ENCODE measurements at places on chromosomes 5 and 9. TPM values are rescaled to one million over a fixed set of nuclear protein-coding genes. Genes with fewer than 3 reads are reported as not detected.
A peak's percentile ranks its signal among the peaks of the same experiment; 100 is the strongest.

The RNF145 gene
- polyA plus RNA-seq: 79.8 TPM

The GFI1B gene
- not detected for polyA plus RNA-seq

The IFNA13 gene
- polyA plus RNA-seq: not detected

The PLCXD3 gene
- polyA plus RNA-seq: not detected

The SLC9A3 gene
- 0.85 TPM for polyA plus RNA-seq

The PCDHGA7 gene
- polyA plus RNA-seq: 0.14 TPM

GRCh38 chr9:12425878-12426864 is 267.0 kb upstream of the TYRP1 start:
- no peak for DNase-seq

GRCh38 chr9:12648925-12649324 is 44.3 kb upstream of the TYRP1 start:
- no peak for DNase-seq

DNA sequence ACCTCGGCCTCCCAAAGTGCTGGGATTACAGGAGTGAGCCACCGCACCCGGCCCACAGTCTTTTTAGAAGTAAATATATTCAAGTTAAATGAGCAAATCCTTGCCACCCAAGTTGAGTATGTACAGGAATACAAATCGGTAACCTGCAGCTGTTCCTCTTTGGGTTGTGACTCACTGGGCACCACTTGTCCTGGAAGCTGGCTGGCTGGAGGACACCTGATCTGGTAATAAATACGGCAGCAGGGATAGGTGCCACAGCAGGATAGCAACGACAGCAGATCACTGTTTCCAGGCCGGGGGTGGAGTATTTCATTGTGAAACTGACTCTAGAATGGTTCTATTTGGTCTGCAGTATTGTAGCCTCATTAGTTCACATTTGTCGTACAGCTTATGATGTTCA is 35.7 kb upstream of the SLC36A2 start:
- DNase-seq: no peak

GRCh38 chr9:123337971-123338370 is 18.0 kb upstream of the CRB2 start:
- no peak for DNase-seq

DNA sequence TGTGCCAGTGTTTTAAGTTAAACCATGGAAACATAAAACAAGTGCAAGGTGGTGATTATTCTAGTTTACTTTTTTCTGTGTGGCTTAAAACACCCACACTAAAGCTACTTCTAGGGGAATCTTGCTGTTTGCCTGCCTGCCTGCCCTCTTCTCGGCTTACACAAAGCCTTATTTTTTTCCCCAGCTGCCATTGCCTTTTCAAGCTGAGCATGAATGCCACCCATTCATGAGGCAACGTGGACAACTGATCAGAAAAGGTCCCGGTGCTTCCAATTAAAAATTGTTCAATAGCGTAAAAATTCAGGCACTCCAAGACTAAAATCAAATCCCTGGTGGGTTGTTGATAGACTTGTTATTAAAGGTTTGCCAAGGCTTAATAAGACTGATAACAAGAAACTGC is 401.4 kb downstream of the TMEM161B start:
- no peak for DNase-seq

DNA sequence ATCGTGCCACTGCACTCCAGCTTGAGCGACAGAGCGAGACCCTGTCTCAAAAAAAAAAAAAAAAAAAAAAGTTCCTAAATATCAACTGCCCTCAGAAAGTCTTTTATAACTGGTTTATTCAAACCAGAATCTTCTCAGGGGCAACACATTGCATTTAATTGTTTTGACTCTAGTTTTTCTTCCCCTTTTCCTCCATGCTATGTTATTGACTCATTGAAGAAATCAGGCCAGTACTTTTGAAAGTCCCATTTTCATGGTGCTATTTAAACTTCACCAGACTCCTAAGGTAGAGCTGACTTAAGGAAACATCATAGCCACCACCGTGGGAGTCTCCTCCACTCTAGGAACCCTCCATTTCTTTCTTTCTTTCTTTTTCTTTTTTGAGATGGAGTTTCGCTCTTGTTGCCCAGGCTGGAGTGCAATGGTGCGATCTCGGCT is 83.1 kb upstream of the IL6ST start:
- DNase-seq: no peak

DNA sequence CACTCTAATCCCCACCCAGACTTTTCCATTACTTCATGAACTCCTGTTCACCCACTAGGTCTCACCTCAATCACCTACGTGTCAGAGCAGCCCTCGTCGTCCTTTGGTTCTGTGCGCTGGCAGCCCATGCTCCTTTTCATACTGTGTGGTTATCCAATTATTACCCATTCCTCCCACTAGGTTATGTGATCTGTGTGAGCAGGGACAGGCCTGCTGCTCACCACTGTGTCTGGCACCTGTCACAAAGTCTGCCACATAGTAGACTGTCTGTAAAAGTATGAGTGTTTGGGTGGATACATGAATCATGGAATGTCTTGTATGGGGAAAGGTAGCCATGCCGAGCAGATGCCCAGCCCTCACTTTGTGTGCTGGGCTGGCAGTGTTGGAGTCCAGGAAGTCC is 12.1 kb upstream of the SMAD5 start:
- DNase-seq: no peak

- DNase-seq: no peak
Measured at GRCh38 chr9:95155220-95155619, 162.3 kb downstream of the FANCC start.

- no peak for DNase-seq
Measured at GRCh38 chr5:92887254-92887653, 693.8 kb downstream of the NR2F1-AS1 start.

- no peak for DNase-seq
Measured at GRCh38 chr9:94554439-94555331, at the start of gene PCAT7. PCAT7 (plus strand) TSS chr9:94555083.

DNA sequence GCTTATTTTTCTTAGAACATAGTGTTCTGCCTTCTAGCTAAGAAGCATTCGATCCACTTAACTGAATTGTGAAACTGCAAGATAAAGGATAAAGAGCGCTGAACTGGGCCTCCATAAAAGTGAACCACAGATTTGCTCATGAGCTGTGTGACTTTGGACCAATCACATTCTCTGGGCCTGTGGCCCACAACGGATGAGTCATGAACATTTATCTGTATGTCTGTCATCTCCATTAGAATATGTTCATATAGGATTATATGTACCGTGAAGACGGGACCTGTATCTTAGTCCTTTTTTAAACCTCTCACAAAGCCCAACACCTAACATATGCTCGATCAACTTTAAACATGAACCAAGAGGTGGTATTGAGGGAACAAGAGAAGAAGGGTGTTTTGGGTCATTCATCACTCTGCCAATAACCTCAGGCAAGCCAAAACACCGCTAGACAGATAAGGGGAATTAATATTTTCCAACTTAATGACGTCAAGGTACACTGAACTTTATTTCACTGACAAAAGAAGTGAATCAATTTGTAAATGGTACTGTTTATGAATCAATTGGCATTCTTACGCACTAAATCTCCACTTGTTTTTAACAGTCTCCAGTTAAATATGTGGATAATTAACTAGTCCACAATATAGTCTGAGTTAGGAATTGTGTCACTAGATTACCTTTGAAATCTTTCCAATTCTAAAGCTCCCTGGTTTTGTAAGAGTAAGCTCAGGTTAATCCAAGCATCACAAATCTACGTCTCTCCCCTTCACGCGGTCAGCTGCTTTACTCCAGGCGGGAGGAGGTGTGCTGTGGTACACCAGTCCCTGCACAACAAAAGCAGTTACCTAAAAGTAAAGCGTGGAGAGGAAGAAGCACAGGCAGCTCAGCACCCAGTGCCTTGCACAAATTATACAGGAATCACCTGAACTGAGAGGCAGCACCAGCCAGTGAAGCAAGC is 1.6 kb downstream of the TMEM245 start:
- no peak for DNase-seq

DNA sequence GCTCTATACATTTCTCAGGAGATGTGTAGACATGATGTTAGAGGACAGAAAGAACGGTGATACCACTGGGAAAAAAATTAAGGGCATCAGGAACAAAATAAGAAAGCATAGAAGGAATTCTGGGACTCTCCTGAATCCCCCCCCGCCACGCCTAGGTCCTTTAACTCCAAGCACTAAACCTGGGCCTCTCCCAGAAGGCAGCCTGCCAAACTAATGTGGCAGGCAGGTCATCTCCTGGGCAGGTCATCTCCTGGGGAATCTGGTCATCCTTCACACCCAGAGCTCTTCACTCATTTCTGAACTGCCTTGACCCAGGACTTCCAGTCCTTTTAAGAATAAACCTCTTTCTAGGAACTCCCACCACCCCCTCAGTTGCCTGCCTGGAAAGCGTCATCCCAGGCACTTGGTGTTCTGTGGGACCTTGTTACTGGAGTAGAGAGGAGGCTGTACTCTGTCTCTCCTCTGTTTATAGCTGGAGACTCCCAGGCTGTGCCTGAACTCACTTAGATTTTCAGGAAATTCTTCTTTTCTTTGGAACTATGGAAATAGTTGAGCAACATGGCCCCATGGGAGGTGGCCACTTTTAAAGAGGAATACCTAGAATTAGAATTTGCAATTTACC is 24.1 kb downstream of the PSAT1 start:
- DNase-seq: no peak

DNA sequence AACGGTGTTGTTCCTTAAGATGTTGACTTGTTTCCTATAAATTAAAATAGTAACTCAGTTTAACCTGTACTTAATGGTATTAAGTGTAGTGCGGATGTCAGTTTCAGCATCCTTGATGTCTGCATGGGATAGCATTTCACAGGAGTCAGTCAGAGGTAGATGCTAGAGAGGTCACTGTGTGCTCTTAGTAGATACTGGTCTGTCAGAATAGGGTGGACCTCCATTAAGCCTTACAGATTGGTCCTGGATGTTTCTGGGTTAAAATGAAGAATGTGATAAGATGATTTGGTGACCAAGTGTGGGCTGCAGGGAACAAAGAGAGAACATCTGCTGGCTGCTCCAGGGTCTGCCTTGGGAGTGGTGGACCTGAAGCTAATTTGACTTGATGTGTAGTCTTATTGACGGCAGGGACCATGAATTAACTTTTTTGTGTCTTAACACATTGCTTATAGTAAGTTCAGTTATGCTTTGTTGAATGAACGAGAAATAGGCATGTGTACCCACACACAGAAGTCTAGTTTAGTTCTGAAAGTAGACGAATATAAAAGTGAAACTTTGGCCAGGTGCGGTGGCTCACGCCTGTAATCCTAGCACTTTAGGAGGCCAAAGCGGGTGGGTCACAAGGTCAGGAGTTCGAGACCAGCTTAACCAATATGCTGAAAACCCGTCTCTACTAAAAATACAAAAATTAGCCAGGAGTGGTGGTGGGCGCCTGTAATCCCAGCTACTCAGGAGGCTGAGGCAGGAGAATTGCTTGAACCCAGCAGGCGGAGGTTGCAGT is 12.5 kb downstream of the RAB24 start:
- no peak for DNase-seq

DNA sequence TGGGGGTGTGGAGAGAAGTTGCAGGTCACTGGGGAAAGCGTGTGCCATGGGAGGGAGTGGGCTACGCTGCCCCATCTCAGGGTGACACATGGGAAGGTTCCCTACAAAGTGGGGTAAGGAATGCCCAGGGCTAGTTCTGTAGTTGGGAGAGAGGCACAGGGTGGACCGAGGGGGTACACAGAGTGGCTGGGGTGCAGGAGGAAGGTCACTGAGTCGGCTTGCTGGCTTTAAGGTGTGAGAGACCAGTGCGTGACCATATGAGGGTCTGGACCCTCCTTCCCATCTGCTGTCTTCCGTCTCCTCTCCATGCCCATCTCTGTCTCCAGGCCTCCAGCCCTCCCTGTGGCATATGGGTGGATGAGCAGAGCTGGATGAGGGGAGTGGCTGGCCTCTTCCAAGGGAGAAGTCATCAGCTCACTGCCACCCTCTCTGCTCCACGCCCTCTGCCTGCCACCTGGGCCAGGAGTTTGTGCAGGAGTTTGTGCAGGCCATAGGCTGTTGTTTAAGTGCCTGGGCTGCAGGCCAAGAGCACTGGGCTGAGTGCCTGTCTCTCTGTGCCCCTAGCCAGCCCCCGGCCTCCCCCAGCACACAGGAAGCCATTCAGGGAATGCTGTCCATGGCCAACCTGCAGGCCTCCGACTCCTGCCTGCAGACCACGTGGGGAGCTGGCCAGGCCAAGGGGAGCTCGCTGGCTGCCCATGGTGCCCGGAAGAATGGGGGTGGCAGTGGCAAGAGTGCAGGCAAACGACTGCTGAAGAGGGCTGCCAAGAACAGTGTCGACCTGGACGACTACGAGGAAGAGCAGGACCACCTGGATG is 96.8 kb downstream of the PHF2 start:
- DNase-seq: no peak

DNA sequence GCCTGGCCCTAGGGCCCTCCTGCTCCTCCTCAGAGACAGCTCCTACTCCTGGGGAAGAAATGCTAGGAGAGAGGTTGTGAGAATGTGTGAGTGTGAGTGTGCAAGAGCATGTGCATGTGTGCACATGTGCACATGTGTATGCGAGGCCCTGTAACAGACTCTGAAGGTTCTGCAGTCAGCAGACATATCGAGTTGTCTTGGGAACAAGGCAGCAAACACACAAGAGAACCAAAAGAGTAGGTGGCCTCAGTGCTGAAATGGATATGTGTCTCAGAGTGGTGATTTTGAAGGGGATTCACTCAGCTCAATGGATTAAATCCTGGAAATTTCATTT is 50.5 kb downstream of the MVB12B start:
- DNase-seq: no peak

DNA sequence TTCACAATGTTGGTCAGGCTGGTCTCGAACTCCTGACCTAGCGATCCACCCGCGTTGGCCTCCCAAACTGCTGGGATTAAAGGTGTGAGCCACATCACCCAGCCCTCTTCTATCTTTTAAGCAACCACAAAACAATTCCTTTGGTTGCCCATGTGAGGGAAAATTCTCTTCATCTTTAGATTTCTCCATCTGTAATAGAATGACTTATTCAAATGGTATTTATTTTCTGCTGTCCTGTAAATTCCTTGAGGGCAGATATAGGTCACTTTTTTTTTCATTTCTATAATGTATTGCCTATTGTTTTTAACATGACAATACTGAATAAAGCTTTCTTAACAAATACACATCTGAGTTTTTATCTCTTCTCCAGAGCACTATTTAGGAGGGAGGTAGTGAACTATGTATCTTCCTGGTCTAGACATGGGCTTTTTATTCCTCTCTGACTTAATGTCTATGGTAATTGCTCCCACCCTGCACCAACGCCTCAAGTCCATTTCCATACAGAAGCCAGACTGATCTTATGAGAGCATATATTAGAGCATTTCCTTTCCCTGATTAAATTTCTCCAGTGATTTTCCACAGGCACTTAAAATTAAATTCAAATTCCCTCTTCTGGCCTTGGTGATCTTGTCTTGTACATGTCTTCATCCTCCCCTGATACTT is 595.6 kb downstream of the CAAP1 start:
- peak; percentile 5 for DNase-seq

Data from keratinocyte (primary cell).